ENCODE measurements at places on chromosomes 5 and 9.
A peak's percentile ranks its signal among the peaks of the same experiment; 100 is the strongest.

DNA sequence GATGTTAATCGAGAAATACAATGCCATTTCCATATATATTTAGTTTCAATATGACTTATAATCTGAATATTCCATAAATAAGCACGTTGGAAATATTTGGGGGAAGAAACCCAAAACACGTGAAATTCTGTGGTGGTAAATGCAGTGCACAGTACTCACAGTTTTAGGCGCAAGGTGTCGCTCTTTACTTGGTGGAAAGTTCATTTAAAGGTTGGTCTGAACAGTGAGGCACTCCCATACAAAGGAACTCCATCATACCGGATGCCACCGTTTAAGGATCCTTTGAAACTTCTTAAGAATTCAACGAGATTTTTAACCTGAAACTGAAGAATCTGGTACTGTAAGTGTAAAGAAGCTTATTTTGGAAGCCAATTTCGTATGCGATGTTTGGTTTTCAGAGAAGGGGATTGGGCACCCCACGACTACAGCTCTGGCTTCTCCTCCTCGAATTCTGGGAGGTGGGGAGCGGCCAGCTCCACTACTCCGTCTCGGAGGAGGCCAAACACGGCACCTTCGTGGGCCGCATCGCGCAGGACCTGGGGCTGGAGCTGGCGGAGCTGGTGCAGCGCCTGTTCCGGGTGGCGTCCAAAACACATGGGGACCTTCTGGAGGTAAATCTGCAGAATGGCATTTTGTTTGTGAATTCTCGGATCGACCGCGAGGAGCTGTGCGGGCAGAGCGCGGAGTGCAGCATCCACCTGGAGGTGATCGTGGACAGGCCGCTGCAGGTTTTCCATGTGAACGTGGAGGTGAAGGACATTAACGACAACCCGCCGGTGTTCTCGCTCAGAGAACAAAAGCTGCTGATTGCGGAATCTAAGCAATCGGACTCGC, at the start of gene PCDHA11:
Gene PCDHA11 (plus strand): TSS at position 237 of the 834 bp plus-strand sequence. CDS start 147 bp downstream, at position 384.
- no peak for DNase-seq

GRCh38 chr9:129436751-129437625, 183.9 kb downstream of the C9orf50 start:
- no peak for DNase-seq

DNA sequence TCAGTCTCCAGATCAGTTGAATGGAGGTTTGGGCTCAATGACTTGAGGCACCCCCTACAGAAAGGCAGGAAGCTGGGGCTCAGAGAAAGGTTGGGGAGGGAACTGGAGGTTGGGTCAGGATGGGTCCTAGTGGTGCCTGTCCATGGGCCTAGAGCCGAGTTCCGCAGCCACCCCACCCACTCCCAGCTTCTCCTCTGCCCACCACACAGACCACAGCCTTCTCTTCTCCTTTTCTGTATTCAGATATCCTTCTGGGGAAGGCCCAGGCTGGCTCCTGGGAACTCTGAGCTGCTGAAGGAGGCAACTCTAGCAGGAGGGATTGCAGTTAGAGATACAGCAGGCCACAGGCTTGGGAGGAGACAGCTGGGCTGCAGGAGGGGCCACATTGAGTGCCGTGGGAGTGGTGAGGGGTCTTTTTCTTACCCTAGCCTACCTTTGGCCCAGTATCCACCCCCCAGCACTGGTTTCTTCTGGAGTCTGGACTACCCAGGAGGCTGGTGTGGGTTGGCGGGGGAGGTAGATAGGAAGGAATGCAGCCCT, 15.4 kb upstream of the PTGS1 start:
- no peak for DNase-seq

DNA sequence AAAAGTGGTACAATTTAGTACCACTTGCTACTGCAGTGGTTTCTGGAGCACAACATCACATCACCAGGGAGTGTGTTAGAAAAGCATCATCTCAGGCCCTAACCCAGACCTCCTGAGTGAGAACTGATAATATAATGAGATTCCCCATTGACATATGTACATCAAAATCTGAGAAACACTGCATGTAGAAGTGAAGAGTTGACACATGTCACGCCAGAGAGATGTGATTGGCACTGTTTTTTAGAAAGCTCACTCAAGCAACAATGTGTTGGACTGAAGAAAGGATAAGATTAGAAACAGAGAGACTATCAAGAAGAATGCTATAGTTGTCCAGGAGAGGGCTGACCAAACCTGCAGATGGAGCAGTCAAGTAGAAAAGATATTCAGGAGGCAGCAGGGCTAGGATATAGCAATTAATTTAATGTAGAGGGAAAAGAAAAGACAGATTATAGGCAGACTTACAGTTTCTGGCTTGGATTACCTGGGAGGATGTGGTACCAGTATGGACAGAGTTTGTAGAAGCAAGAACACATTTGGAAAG, 324.4 kb upstream of the ADAMTSL1 start:
- no peak for DNase-seq

- DNase-seq = no peak
Measured at GRCh38 chr5:95081982-95082381, 202.9 kb downstream of the MCTP1 start.

DNA sequence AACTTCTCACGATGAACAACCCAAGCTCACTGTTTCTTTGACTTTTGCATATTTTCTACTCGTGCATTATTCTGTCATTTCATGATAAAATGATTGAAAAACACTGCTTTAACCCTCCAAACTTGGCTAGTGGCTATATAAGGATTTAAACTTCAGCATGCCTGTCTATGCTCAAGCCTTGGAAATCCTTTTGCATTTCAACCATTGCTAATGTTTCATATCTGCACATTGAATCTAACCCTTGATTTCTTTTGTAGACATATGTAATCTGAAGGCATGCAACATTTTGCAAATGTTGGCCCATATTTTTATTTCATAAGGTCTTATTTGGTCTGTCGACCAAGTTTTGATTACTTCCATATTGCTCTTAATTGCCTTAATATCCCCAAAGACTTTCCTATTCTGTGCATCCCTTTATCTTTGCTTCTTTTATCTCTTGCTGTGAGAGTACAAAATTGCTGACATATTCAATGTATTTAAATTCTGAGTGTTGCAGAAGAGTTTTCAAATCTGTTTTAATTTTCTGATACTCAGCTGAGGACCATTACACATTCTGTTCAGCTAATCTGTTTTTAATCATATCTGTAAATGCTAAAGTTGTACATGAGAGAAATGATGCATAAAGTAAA, 403.7 kb upstream of the ZNF608 start:
- no peak for DNase-seq

DNA sequence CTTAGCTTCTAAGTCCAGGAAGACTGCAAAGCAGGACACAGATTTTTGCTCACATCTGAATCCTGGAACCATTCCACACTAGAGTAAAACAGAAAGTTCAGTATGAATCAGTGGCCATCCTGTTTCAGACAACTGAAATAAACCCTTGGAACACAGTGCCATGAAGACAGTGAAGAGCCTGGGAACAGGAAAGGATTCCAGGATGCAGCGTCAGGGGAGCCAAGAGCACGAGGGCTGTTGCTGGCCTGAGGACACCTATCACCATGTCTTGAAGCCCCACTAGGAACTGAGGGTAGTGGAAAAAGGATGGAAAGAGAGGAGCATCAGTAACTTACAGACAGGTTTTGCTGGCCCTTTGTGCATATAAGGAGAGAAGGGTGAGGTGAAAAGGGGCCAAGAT, 115.3 kb upstream of the FSTL4 start:
- DNase-seq = no peak

- DNase-seq = no peak
Measured at GRCh38 chr9:133614056-133614455, 4.9 kb upstream of the FAM163B start.

DNA sequence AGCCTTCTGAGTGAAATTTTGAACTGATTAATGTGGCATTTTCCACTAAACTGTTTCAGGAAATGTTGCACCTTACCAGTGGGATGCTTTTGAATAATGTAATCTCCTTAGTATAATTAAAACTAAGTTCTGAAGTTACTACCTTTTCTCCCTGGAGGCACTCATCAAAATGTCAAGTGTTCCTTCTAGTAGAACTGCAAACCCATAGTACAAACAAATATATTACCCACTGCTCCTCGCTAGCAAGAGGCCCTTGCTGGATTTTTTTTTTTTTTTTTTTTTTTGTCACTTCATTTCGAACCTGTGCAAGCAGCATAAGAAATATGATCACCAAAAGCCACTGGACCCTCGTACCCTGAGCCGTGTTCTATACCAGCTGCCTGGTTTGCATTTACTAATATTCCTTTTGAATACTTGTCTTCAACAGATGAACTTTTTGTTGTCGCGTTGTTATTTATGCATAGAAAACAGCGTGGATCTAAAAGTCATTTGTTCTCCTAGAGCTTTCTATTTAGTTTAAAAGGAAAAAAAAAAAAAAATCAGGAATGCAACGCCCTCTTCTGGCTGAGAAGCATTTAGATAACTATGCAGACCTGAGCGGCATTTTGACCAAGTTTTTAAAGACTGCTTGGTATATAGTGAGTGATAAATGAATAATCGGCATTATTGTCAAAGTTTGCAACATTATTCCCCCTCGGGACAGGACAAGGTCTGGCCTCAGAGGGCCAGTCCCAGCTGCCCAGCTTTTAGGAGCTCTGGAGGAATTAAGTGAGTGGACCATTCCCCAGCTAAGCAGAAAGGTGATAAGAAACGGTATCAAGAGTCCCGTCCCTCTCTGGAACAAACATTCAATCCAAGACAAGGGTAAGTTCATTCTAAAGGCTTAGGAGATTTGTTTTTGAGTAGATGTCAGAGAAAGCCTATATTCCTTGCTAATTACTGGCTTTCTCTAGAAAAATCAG, 162.5 kb upstream of the KIF2A start:
- DNase-seq = no peak

GRCh38 chr5:100792781-100793180, 110.3 kb downstream of the ST8SIA4 start:
- no peak for DNase-seq

- DNase-seq = no peak
Measured at GRCh38 chr5:122870219-122870856, 24.9 kb downstream of the SNX24 start.

DNA sequence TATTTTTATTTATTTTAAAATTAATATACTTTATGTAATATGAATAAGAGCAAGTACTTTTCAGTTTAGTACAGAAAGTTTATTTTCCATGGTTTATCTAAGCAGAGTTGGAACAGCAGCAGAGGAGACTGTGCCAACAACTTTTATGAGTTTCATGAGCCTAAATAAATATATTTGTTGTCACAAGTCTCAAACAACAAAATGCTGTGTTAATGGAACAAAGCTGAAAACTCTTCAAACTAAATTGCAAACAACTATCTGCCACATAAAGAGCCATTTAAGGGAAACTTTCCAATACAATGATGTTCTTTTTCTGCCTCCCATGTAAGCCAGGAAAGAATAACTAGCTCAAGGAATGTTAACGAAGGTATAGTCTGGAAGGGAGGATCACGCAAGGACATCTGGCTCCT, 96.1 kb downstream of the FBN2 start:
- DNase-seq = no peak

DNA sequence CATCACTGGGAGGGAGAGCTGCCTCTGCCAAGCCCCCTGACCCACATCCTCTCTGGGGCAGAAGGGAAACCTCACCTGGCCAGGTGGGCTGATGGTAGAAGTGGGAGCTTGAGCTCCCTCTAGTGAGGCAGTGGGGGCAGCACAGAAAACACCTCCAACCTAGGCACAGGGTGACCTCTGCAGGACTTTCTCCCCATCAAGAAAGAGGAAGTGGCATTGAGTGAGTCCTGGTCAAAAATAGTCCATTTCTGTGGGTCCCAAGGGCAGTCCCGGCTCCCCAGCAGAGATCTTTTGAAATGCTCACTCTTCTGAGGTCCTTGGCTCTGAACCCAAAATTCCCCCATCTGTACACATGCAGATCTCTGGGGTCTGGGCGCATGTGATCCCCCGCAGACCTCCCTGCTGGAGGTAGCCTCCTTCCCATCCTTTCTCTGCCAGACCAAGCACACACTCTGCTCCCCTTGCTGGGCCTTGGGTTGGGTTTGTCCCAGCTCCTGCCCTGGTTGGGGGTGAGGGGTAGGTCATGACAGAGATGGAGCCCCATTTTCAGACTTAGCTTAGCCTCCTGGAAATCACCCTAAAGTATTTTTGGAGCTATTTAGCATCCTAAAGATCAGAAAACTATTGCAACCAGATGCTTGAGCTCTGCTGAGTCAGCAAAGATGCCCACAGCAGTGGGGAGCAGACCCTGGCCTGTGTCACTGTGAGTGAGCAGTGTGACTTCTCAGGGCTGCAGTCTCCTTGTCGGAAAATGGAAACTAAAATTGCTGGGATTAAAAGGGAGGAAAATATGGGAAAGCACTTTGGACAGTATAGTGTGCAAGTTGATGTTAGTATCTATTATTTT, 41.6 kb upstream of the LCP2 start:
- DNase-seq = peak; percentile 44

GRCh38 chr5:119410448-119411159, 41.7 kb upstream of the HSD17B4 start:
- no peak for DNase-seq

DNA sequence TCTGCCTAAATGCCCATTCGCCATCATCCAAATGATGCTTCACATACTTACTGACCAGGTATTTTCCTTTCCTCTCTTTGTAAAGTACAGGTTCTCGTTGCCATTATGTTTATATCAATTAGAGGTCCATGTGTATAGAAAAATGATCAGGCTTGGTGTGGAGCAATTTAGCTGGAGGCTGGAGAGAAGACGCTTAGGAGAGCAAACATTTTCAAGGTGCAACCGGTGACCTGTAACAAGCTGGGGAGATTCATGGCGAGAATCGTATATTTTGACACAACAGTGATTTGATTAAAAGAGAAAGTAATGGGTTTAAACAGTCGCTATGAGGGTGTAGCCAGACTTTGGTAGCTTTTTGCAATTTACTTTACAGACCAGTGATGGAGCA, 170.9 kb upstream of the TBCA start:
- no peak for DNase-seq

DNA sequence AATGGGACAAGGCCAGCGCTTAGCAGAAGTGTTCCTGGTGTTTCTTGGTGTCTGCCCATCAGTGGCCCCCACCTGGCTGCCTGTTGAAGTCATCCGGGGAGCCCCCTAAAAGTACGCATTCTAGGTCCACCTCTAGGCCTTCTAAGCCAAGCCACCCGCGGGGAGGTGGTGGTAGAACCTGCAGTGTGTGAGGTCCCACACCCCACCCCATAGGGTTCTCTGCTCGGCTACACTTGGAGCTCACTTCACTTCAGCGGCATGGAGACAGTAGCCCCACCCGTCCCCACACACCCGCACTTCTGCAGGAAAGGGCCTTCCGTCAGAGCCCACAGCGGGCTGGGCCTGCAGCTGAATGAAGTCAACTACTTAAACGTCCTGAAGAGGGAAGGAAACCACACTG, 29.6 kb upstream of the FCN2 start:
- no peak for DNase-seq
